ENCODE measurements at places on chromosomes 12 and 14. TPM values are rescaled to one million over a fixed set of nuclear protein-coding genes. Genes with fewer than 3 reads are reported as not detected.

EFS gene
- not detected for total RNA-seq

OR6C2 gene
- not detected for total RNA-seq

LBHD2 gene
- total RNA-seq: not detected

DNA sequence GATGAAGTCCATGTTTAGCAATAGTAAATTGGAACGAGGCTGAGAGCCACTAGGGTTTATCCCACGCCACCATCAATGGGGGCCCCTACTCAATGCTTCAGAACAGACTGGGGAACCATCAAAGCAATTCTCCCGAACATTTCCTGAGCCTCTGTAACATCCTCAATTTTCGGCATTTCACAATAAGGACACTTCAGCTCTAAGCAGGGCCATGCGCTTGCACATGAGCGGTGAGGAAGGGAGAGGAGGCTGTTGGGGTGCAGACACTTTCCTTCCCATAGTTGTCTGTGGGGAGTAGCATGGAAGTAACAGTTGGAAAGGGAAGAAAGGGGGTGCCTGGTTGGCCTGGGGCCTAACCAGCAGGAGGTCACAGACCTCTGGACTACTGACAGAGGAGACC is 129.9 kb upstream of the PRMT8 start:
- H3K27ac ChIP-seq: no peak overlapping the region
- no peak overlapping the region for H3K4me3 ChIP-seq
- no peaks in the 10 kb centered on the region for H3K4me1 ChIP-seq
- no peak for DNase-seq

Data from activated T-helper 1 cell treated with anti-CD3 and anti-CD28 coated beads, Interleukin-12 subunit alpha, Interleukin-12 subunit beta, Interleukin-2, Interleukin-4 antibody, amounts not matched to agents 30 ng/mL and 10 ng/mL and 1 ng/mL, durations not matched to agents 14 hours and 24 hours and 36 hours (primary cell).